ENCODE measurements at places on chromosomes 1 and 21.

- DNase-seq: no peak
These were observed 2.7 kb downstream of the DOCK7 start for GRCh38 chr1:62685431-62685859.

DNA sequence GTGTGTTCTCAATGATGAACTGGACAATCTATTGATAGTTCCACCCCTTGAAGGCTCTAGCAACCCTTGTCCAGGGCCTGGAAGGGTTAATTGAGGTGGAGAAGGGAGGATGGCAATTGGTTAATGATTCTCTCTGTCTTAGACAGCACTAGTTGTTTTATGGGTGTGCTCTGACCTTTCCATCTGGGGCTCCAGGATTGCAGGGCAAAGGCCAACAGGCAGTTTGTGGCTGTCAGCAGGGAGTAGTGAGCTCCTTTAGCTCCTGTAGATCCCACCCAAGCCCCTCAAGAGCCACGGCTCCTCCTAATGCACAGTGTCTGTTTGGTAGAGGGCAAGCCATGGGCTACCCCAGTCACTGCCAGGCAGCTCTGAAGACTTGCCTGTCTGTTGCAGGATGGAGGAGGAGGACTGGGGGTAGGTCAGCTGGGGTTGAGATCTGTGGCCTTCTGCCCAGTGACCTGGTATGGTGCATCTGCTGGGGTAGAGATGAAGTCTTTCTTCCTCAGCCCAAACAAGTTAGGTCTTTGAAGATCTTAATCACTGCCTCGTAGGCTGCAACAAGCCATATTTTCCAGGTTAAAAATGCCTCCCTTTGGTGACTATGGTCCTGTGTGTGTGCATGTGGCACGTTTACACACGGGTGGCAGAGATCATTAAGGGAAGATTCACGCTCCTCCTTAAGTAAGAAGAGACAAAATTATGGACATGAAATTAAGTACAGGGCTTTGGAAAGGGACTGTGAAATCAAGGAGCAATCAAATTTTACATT, 7.7 kb downstream of the MROH7 start:
- no peak for DNase-seq

GRCh38 chr1:106944721-106945120, 111.8 kb upstream of the PRMT6 start:
- no peak for DNase-seq

GRCh38 chr1:204751883-204752687, 66.5 kb upstream of the LRRN2 start:
- peak; percentile 85 for DNase-seq

DNA sequence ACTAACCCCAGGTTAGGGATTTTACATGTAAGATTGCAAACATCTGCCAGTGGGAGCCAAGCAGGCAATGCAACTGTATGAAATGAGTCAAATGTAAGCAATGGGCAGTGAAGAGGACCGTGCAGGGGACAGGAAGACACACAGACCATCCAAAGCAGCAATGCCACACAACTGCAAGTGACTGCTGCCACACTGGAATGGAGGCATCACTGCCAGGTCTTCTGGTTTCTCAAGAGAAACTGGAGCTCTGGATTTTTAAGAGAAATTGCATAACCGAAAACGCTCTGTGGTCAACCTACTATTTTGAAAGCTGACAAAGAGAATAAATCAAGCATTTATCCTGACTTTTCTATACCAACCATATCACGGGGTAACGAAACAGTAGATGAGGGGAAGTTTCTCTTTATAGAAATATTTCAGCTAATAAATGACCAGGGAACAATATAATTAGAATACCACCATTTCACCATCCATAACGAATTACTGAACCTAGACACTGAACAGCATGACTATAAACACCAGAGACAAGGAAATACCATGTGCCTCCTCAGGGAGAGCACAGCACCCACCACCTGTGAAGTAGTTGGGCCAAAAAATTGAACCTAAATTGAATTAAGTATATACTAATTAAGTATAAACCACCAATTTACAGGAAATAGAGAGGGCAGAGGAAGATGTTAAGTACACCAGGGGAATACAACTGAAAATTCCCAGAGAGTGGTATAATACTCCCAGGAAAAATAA, 4.4 kb downstream of the AK2 start:
- no peak for DNase-seq

DNA sequence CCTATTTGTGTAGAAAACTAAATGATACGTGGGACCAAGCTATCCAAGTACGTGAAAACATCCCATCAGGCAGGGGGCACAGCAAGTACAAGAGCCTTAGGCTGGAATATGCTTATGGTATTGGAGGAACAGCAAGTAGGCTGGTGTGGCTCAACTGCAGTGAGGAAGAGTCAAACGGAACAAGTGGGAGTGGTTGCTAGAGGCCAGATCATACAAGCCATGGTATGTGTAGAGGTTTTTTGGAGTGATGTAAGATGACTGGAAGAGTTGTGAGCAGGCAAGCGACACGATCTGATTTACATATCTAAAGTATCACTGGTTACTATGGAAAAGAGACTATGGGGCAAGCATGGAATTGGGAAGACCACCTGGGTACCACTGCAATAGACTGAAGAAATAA, 27.8 kb downstream of the ELK4 start:
- DNase-seq: no peak

- peak; percentile 6 for DNase-seq
These were observed 11.0 kb upstream of the PGD start for GRCh38 chr1:10387677-10388386.

GRCh38 chr1:20168564-20169491, 17.1 kb upstream of the UBXN10 start:
- DNase-seq: no peak
